ENCODE measurements at places on chromosomes 11 and 22. TPM values are rescaled to one million over a fixed set of nuclear protein-coding genes. Genes with fewer than 3 reads are reported as not detected.

OR10D3 gene
- under 0.01 TPM for total RNA-seq

ADAMTS8 gene
- not detected for total RNA-seq

DHCR7 gene
- total RNA-seq = 25.6 TPM

PIH1D2 gene
- 5.5 TPM for total RNA-seq

MFRP gene
- not detected for total RNA-seq

UPK2 gene
- total RNA-seq = not detected

SIAE gene
- 13.1 TPM for total RNA-seq
